ENCODE measurements at places on chromosomes 7 and 10.

- no peak for DNase-seq
Observed at GRCh38 chr7:48173756-48174382, 2.6 kb downstream of the ABCA13 start.

- peak; percentile 50 for DNase-seq
Observed at GRCh38 chr7:85041605-85042216, 145.1 kb downstream of the SEMA3D start.

GRCh38 chr7:66296557-66296956, 91.4 kb downstream of the TPST1 start:
- DNase-seq = no peak

DNA sequence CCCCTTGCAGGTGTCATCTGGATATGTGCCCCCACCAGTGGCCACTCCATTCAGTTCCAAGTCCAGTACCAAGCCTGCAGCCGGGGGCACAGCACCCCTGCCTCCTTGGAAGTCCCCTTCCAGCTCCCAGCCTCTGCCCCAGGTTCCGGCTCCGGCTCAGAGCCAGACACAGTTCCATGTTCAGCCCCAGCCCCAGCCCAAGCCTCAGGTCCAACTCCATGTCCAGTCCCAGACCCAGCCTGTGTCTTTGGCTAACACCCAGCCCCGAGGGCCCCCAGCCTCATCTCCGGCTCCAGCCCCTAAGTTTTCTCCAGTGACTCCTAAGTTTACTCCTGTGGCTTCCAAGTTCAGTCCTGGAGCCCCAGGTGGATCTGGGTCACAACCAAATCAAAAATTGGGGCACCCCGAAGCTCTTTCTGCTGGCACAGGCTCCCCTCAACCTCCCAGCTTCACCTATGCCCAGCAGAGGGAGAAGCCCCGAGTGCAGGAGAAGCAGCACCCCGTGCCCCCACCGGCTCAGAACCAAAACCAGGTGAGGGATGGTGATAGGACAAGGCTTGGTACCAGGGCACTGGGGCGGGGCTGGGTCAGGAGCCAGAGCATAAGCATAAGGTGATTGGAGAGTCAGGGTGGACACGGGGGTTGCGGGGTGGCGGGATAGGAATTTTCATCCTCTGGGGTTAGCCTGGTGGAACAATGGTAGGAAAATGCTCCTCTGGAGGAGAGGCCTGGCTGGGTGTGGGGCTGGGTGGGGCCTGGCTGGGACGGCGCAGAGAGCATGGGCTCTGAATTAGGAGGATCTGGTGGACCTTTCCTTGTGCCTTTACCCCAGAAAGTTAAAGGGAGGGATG, 1.9 kb downstream of the ZYX start:
- no peak for DNase-seq

- DNase-seq = no peak
Observed at GRCh38 chr7:8214244-8214824, 47.6 kb downstream of the ICA1 start.

DNA sequence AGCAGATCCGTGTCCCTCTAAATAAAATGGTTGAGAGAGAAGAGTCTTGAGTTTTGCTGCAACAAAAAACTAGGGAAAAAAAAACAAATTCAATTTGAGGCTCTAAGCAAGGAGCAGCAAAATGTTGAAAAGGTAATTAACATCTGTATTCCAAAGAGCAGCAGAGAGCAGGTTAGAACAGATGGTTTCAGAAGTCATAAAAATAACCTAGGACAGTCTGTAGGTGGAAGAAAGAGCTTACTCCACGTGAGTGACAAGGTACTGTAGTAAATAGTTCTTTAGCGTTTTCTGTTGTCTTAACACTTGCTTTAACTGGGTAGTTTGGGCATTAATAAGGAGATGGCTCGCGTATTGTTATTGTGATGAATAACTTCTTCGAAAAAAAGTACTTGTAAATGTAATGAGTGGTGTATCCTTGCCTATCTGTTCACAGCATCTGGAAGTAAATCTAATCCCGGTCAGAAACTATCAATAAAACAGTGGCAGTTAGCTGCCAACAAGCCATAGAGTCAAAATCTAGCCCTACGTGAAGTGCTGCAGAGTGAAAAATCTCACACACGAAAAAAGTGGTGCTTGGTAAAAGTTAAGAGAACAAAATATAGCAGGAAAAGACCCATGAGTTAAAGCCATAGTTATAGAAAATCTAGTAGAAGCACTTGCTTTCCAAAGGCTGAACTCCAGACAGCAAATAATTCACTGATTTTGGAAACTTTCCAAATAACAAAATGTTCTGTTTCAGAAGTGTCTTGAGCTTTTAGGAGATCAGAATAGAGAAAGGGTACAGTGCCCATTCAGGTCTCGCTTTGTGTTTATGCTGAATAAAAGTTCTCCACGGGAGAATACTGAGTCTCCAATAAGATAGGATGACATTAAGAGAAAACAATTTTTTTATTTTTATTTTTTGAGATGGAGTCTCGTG, 49.3 kb upstream of the PARD3 start:
- no peak for DNase-seq

- no peak for DNase-seq
Observed at GRCh38 chr7:115410972-115411686, 489.2 kb downstream of the MDFIC start.

DNA sequence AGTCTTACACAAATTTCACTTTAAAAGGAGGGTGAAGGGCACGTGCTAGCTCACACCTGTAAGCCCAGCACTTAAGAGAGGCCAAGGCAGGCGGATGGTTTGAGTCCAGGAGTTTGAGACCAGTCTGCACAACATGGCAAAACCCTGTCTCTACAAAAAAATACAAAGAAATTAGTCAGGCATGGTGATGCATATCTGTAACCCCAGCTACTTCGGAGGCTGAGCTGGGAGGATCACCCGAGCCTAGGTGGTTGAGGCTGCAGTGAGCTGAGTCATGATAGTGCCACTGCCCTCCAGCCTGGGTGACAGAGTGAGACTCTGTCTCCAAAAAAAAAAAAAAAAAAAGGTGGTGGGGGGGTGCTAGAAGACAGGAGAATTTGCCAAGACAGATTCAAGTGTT, 237.3 kb upstream of the KLF14 start:
- DNase-seq = no peak

DNA sequence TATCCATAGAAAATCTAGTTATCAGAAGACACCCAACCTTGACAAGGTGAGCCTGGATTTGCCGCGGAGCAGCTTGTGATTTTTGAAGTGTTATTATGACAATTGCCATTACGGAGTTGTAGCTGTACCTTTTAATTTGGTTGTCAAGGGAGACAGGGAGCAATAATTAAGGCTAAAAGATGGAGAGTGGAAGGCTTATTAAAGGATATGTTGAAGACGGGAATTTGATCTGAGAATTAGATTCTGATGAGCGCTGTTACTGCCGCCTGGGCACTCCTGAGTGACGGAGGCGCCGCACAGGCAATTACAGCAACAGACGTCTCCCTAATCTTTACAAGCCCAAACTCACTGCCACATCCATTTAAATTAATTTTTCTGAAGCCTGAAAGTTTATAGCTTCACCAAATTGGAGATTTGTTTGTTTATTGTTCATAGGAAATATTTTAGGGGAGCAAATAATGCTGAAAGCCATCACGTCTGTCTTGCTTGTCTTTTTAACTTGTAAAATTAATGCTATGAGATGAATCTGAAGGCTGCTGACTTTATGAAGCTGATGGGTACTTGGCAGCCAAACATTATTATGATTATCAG, 475.0 kb upstream of the ADARB2 start:
- no peak for DNase-seq

DNA sequence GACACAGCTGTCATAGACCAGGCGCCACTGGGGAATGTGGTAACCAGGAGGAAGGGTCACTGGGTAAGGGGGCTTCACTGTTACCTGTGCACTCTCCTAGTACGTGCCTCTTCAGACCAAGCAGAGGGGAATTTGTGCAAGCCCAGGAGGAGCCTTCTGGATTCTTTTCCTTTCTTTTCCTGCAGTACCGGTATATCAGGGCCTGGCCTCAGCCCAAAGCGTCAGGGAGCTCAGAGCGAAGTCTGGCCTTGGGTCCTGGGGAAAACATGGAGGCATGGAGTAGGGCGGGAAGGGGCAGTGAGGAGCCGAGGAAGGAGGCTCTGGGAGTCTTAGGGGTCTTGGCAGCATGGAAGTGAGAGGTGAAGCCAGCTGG, 133.6 kb upstream of the GDF10 start:
- DNase-seq = no peak

GRCh38 chr10:69508738-69509340, 57.6 kb downstream of the TSPAN15 start:
- DNase-seq = no peak

GRCh38 chr7:139566736-139567646, 43.5 kb downstream of the CLEC2L start:
- no peak for DNase-seq

DNA sequence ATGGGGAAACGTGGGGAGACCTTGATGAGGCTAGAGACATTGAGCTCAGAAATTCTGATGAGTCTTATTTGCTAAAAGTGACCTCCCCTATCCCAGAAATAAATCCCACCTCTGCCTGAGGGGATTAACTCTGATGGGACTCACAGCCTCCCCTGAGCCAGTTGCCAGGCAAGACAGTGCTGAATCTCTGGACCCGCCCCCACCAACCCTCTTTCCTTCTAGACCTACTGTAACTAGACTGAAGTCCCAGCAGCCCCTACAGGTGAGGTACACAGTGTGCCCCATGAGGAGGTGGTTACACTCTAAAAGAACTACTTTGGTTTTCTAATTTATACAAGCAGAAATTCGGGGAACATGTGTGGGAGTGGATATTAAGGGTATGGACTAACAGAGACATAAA, 42.9 kb downstream of the PTPRE start:
- no peak for DNase-seq

DNA sequence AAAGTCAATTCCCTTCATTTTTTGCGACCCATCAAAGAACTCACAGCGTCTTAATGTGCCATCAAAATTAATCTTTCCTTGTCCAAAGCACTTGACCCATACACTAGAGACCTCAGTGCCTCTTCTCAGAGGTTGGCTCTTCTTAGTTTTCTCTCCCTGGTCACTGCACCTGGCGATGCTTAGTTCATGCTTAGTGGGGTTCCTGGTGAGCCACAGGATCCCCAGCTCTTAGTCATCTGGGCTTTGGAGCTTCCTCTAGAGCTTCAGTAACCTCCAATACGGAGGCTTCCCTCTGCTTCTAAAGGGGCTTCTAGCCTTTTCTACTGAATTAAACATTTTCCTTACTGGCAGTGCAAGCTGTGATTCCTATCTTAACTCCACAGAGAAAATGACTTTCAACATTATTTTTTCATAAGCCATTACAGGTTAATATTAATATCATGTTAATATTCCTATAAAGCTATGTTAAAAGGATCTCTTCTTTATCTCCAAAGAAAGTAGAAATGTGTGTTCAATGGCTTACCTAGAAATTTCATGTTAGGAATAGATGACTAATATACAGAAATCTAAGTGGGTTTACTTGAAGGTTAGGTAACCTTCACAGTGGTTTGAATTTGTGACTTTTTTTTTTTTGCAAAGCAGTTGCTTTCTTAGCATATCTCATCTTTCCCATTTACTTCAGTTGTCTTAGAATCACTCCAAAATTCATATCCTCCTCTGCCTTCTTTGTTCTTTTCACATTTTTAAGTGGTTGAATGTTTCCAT, 295.2 kb downstream of the CAMK1D start:
- DNase-seq = no peak

- no peak for DNase-seq
Observed at GRCh38 chr7:138228769-138229168, 152.5 kb downstream of the AKR1D1 start.

GRCh38 chr10:104903433-104903832, 262.3 kb downstream of the SORCS3 start:
- no peak for DNase-seq

DNA sequence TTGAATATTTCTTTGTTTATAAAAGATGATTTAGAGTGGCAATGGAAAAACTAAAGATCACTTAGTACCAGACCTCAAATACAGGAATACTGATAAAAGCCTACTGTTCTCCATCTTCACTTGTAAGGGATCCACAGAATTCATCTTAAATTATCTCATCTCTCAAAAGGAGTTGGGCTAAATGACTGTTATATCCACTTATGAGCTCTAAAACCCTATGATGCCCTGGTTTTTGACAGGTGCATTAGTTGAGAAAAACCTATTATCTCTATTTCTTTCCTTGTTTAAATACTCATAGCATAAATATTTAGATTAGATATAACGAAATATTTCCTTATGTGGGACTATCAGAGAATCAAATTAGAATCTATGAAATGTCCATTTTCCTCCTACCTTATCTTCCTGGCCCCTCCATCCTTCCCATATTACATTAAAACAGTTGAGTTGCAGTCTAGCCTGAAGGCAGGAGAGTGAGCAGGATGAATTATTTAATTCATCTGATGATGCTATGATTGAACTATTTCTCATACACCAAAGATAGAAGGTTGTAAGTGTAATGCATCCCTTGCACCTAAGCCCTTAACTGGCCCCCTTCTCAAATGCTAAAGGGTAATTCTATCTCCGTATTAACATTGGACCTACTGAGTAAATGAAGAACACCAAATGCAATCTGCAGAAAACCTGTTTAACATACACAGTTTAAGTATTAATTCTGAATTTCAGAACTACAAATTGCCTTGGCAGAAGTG, 29.7 kb downstream of the PPP3CB start:
- DNase-seq = no peak

GRCh38 chr10:113301342-113301984, 251.4 kb upstream of the HABP2 start:
- DNase-seq = no peak

DNA sequence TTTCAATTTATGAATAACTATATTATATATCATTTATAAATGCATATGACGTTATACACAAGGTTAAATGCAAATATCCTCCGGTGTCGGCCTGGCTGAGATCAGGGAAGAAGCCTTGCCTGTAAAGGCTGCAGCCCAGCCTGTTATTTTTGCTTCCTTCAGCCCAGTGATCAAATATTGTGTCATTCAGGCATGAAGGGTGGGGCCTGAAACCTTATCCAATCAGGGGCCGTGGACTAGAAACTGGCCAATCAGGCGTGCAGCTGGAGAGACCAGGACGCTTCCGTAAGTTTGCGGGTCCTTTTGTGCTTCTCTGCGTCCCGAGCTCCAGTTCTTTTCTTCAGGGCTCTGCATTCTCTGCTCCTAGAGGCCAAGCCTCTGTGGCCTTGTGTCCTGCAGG, at the start of gene ZNF722:
ZNF722 (plus strand) TSS at position 301 of the 400 bp plus-strand sequence. CDS start 113 bp downstream, outside the sequence.
- DNase-seq = no peak

DNA sequence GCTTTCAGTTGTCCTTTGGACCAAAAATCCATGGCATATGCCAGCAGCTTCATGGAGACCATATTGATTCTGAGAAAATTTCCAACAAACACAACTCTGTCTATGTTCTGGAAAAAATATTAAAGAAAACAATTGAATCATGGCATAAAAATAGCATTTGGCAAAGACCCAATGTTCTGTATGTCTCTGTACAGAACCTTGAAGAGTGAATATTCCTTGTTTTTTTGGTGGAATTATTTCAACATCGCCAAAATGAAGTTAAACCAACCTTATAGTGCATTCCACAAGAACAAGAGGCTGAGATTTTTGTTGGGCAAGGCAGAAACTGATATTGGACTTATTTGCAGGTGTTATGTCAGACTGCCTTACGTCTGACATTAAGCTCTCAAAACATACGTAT, 53.3 kb upstream of the SLC16A12 start:
- no peak for DNase-seq

DNA sequence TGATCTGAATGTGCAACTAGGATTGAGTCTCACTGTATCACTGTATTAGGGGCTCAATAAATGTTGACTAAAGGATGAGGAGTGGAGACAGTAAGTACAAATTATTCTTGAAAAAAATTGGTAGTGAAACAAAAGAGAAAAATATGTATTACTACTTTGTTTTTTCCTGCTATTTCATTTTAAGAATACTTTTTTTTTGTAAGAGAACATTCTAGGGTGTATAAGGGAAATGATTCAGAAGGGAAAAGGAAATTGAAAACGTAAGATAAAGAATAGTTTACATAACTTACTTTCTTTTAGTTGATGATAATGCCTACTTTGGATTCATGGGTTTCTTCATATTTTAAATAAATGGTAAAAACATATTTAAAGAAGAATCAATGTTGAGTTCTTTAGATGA, 9.6 kb downstream of the CAPZA2 start:
- DNase-seq = no peak

Data from omental fat pad (tissue), 4 donors.